Activated T-helper 1 cell treated with Interleukin-2 at 50 U/mL for 16 hours (primary cell): ENCODE measurements at places on chromosomes 6 and 20.

DNA sequence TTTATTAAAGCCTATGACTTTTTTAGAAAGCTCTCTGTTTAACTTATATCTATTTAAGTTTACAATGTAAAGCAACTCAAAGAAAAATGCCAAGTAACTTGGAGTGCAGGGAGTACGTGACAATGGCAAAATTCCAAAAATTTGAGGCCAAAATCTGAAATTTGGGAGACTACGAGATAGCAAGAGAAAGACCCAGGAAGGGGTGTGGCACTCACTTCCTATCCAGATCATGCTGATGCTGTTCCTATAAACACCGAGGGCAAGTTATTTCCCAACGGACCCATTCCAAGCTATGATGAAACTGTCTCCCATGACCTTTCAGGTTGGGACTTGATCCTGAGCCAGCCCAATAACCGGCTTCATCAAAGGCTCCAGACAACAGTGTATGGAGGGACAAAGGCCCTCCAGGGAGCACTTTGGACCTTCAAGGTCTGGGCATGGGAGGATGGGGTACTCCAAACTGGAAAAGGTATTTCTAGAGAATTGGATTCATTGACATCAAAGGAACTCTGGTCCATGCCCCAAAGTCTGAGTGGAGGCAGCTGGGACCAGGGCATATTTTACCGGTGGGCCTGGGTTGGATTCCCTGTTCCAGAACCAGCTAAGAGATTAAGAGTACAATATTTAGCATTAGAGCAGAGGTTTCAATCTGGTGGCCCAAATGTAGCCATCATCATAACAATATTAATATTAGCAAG, 15.7 kb upstream of the SLC13A3 start:
- no peak for DNase-seq

DNA sequence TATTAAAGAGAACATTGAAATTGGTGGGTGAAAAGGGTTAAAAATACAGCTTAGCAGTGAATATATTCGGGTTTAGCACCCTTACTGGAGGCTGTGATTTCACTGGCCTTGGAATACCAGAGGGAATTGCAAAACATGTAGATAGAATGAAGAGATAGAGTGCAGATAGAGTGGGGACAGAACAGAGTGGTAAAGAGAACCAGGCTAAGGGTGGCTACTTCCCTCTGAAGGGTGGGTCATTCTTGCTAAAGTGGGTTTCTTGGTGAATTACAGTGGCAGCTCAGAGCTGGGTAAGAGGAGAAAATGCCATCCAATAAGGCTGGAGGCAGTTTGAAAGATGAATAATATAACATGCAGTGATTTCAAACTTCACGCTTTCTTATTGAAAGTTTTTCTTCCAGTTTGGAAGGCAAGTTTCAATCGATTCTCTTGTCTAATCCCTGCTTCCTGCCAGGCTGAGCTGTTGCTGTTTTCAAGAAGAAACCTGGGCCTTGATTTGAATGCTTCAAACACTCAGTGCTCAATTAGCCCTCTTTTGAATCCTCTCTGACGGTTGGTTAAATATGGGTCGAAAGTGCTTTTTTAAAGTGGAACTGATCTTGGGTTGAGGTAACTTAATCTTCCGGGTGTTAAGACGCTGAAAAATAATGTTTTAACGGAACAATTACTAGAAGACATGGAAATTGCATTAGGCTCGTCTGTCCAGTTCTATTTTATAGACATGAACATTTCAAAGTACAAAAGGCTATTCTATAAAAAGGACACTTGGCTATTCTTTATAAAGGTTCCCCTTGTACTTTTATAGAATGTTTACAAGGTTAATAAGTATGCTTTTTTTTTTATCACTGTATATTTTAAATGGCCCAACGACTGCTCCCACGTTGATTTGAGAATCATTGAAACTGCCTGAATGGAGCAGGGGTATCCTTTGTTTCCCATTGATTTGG, 203.3 kb downstream of the BCAS1 start:
- no peak for DNase-seq

DNA sequence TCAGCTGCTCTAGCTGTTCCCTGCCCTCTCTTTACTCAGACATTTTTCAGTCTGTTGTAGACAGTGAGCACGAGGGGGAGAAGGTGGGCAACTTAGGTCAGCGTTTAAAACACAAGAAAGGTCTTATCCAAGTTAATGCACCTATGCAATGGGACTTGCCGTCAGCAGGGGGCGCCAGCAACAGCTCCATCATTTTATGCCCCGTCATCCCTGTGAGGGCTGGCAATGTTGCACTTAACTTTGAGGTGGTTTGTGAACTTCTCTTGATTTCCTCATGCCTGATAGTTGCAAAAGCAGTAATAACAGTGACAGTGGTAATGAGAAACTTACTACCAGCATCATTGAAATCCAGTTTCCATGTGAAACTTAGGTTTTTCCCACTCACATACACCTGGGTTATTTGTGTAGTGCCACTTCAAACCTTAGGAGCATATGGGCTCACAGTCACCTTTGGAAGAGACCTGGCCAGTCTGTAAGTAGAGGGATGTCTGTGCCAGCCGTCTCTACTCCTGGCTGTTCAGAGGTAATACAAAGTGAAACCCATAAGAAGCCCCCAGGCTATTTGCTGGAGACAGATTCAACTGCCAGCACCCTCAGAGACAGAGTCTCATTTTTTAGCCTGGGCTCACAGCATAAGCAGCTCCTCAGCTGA, 44.9 kb upstream of the ID1 start:
- peak; percentile 55 for DNase-seq

DNA sequence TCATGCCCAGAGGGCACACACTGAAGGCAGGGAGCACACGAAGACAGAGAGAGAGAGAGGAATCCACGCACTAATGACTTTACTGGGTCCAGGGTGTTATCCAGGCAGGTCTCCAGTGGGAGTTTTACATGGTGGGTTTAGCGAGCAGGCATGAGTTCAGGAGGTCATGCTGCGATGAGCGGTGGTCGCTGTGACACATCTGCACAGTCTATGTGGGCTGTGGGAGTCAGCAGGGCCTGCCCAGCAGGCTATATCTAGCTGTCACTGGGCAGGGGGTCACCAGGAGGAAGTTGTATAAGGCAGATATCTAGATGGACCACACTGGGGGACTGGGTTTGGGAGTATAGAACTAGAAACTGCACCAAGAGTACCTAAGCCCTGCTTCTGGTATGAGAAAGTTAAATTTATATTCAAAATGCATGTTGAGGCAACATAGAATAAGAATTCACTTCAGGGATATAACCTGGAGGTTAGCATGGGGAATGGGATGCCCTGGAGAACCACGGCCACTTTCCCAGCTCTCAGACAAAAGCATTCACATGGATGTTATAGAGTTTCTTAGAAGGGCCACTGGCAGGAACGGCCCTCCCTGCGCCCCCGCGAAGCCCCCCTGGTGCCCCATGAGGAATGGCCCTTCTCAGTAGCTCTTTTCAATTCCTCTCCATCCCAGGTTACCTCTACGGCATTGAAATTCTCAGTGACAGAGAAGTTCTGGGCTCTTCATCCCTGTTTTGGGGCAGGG, 113.9 kb downstream of the RNF144B start:
- no peak for DNase-seq

GRCh38 chr20:14853079-14853478, 515.7 kb upstream of the FLRT3 start:
- no peak for DNase-seq

- DNase-seq = no peak
These were observed 15.4 kb upstream of the PREX1 start for GRCh38 chr20:48843057-48843806.

GRCh38 chr6:67292169-67292568, 1342.9 kb upstream of the ADGRB3 start:
- no peak for DNase-seq

- DNase-seq = no peak
These were observed 209.0 kb downstream of the LRFN2 start for GRCh38 chr6:40378071-40378724.

DNA sequence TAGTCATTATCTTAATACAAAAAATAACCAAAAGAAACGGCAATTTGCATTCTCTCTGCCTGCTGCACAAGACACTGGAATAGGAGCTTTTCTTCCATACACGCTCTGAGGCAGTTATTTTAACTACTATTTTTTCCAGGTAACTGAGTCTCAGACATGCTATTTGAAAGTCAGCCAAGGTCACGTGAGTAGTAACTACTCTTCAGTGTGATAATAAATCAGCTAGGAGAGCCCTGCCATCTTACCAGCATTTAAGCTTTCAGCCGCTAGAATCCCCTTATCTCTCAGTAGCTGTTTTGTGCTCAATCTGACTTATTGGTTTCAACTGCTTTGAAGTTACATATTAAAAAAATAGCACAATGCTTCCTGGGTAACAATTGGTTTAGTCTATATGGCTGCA, 84.5 kb downstream of the NRN1 start:
- DNase-seq = no peak

DNA sequence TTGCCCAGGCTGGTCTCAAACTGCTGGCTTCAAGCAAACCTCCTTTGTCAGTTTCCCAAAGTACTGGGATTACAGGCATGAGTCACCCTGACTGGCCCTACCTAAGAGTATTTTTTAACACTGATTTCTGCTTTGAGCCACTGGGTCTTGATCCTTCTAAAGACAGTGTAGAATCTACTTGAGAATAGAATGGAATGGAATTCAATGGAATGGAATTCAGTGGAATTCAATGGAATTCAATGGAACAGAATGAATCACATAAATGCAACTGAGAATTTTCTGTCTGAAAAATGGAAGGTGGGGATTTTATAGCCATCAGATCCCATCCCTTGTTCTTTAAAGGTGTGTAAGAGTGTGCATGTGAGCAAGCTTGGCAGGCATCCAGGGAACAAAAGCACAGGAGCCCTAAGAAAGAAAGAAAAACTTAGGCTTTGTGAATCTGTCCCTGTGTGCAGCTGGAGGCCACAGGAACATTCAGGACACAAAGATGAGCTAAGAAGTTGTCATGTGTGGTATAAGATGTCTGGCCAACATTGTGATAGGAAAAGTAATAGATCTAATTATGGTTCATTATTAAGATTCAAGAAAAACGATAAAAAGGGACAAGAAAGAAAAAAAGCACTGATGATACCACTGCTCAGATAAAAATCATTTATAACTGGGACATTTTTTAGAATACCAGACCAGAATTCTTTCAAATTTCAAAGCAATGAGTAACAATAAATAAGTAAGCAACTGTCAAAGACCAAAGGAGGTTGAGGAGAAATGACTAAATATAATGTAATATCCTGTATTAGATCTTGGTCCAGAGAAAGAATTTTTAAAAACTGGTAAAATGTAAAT, 681.0 kb upstream of the GJE1 start:
- DNase-seq = no peak

- DNase-seq = no peak
These were observed 9.3 kb upstream of the TXNDC5 start for GRCh38 chr6:7919871-7920270.

DNA sequence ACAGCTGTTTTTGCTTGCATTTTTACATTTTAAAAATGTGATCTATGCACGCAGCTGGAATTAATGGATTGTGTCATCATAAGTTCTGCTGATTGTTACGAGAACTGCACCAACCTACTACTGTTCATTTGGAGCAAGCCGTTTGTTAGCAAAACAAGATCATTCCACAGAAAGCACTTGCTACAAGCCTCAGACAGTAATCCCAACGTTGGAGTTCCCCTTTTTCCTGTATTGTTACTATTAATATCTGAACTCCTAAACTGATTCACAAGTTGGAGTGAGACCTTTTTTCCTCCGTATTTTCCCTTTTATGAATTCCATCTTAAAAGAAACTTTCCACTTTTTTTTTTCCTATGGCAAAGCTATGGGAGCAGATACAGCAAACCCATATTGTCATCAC, 3.5 kb downstream of the TENT5A start:
- no peak for DNase-seq

GRCh38 chr6:123655521-123656306, 19.0 kb upstream of the TRDN start:
- DNase-seq = no peak

DNA sequence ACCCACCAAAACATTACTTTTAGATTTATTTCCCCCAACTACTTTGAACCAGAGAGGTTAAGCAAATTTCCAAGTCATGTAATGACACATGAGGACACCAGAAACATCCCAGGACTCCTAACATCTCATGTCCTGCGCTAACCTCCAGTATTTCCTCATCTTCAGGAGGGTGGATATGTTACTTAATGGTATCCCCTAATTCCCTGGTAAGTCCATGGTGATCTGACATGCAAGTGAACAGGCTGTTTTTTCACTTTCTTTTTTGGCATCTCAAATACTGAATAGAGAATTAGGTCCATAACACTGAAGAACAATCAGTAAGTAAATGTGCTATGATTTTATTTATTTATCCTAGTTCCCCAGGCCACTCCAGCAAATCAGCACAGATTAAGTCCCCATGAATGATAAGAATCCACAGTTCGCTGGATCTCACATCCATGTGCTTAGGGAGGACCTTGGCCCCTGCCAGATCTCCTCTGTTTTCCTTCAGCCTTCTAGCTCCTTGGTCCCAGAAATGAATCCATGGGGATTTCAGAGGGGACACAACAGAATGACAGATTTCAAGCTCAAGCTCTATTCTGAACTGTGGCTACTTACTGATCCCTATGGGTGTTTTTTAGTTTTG, 334.6 kb downstream of the CDC5L start:
- DNase-seq = no peak

DNA sequence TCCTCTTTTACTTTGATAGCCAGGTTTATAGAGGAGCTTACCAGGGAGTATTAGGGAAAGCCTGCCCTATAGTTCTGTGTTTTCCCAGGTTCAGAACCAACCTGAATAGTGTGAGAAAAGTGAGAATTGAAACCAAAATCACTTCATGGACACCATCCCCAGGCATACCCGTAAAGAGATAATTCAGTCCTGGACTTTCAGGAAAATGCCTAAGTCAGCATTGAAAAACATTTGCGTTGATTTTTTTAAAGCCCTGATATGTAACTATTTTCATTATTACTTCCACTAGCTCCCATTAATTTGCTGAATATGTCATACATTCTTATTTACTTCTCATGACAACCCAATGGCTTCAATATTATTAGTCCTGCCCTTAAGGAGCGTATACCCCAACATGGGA, 77.4 kb upstream of the TCF21 start:
- no peak for DNase-seq
